Non-pigmented ciliary epithelial cell (primary cell): ENCODE measurements at places on chromosomes 4 and X.

DNA sequence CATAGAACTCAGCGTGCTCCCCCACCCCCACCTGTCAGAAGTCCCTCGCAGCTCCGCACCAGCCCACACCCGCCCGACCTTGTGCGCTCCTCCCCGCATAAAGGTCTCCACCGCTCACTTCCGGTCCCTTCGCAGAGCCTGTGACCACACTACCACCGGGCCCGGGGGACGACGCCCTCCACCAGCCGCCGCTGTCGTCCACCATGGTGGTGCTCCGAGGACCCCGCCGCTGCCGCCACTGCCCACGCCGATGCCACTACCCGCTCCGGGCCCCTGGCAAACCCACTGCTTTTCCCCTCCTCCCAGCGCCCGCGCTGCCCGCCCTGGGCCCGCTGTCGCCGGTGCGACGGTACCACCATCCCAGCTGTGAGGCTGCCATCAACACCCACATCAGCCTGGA is 79.8 kb upstream of the LANCL3 start:
- DNase-seq = no peak

DNA sequence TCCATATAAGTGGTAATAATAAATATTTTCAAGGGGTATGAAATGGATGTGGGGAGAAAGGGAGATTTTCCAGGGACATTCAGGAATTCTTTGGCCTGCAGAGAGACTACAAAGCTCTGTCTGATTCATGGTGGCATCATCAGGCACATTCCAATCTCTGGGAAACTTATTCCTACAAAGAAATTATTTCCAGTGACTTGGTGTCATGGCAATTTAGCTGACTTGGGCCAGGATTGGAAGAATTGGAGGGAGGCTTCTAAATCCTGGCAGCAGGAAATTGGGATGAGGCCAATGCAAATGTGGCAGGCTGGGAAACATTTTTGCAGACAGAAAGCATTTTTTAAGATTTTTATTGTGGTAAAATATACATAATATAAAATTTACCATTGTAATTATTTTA is 204.6 kb downstream of the RTL9 start:
- peak; percentile 10 for DNase-seq

DNA sequence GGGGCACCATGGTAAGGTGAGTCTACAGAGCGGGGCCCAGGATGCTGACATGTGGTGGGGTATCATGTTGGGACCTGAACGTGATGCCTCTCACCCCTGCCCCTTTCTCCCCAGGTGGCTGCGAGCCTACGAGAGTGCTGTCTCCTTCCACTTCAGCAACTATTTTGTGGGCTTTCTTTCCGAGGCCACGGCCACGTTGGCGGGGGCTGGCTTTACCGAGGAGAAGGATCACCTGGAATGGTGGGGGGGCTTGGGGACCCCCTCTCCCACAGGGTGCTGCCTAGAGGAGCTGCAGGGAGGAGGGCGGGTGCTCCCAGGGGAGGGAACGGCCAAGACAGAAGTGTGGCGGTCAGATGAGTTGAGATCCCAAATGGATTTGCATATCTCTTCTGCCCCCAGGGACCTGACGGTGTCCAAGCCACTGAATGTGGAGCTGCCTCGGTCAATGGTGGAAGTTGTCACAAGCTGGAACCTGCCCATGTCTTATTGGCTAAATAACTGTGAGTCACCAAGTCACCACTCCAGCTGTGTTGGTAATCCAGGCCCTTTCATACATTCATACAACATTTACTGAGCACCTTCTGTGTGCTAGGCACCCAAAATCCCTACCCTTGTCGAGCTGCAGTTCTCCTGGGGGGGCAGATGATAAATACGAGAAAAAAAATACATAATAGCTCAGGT is 5.5 kb downstream of the PORCN start:
- no peak for DNase-seq

- DNase-seq = no peak
These were observed 100.6 kb downstream of the LUZP4 start for GRCh38 chrX:115390078-115390477.

GRCh38 chr4:176002007-176002613 is 63.5 kb upstream of the WDR17 start:
- DNase-seq = no peak

DNA sequence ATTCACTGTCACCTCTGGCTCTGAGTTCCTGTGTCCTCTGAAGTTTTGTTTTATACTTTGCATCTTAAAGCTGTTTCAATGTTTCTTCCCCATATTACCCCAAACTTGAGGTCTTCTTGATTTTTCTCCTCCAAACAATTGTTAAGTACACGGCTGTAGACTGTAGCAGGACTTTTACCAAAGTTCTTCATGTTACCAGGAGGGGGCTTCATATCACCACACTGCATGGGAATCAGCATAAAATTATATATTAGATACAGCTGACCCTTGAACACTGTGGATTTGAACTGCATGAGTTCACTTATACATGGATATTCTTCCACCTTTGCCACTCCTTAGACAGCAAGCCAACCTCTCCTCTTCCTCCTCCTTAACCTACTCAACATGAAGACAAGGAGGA is 56.6 kb downstream of the SPATA18 start:
- DNase-seq = no peak

DNA sequence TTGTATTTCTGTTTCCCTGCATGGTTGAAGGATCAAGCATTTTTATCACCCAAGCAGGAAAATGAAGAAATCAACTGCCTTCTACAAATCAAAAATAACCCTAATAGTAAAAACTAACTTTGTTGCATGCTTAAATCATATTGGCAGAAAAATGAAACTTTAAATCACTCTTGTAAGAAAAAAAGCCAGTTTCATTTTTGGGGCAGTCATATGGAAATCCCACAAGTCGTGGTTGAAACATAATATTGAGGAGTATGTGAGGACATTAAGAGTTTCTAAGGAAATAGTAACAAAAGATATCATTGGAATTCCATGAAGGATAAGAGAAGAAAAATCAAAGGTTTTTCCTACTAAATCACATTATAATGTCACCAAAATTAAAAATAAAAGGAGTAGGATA is 8.4 kb downstream of the TEC start:
- no peak for DNase-seq
